ENCODE measurements at places on chromosomes 11 and 22. TPM values are rescaled to one million over a fixed set of nuclear protein-coding genes. Genes with fewer than 3 reads are reported as not detected.

- no peak for DNase-seq
These were observed 90.8 kb upstream of the TMEM45B start for GRCh38 chr11:129724866-129725265.

SLC35F2 gene
- 4.0 TPM for total RNA-seq

GRCh38 chr11:47946682-47947559 is 33.4 kb upstream of the PTPRJ start:
- peak; percentile 77 for DNase-seq

TOM1 gene
- 114 TPM for total RNA-seq

DNA sequence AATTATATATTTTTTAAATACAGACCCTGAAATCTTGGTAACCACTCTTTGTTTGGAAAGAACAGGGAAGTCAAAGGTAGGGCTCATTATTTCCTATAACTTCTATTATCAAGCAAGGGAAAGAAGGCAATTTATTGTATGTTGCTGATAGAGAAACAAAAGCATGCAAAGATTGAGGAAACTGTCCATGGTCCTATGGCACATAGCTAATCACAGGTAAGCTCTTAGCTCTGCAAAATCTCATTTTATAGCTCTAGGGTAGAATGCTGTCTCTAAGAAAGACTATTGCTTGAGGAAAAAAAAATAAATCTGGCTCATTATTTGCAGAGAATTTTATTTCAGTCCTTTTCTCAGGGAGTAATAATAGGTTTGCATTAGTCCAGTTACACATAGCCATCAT is 7.4 kb upstream of the GUCY1A2 start:
- no peak for DNase-seq

GRCh38 chr11:66974724-66975404 is at the start of gene C11orf86:
Gene C11orf86 (plus strand): TSS chr11:66975304. CDS start chr11:66975363, 59 bp downstream.
- DNase-seq = no peak

GAL gene
- not detected for total RNA-seq

PTGDR2 gene
- 2.4 TPM for total RNA-seq

SERPING1 gene
- total RNA-seq = 574 TPM

PANX3 gene
- not detected for total RNA-seq

DNA sequence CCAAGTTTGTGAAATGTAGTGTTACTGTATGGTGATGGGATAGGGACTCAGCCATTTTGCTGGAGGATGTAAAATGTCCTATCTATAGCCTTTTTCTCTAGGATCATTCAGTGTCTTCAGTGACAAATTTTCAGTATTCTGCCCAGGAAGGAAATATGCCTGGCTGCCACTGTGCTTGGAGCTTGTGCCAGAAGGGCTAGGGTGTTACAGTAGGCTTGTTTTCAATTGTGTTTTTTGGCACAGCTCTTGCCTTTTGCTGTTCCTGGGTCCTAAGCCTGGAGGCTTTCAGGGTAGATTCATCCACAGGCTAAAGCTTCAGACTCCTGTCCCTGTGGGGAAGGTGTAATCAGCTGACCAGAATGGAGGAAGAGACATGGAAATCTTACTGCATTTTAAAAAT is 22.0 kb upstream of the PHOX2A start:
- DNase-seq = no peak

DNA sequence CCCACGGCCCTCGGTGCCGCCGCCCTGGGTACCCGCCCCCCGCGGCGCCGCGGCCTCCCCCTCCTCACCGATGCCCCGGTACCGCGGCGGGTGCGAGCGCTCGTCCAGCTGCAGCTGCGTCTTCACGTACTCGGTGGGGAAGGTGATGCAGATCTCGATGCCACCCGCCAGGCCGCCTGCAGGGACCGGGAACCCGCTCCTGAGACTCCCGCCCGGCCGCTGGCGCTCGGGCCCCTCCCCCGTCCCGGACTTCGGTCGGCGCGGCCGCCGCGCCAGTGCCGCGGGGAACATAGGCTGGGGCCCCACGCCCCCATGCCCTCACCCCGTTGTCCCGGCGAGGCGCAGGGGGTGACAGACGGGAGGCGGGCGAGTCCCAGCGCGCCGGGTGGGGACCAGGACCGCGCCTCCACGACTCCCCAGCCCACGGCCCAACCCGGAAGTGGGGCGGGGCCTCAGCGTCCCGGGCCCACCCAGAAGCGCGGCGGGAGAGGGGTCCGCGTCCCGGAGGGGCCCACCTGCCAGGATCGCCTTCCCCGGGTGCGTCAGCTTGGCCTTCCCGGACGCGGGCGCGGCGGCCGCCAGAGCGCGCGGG is 375 bp downstream of the SLC25A1 start:
- DNase-seq = no peak

DNA sequence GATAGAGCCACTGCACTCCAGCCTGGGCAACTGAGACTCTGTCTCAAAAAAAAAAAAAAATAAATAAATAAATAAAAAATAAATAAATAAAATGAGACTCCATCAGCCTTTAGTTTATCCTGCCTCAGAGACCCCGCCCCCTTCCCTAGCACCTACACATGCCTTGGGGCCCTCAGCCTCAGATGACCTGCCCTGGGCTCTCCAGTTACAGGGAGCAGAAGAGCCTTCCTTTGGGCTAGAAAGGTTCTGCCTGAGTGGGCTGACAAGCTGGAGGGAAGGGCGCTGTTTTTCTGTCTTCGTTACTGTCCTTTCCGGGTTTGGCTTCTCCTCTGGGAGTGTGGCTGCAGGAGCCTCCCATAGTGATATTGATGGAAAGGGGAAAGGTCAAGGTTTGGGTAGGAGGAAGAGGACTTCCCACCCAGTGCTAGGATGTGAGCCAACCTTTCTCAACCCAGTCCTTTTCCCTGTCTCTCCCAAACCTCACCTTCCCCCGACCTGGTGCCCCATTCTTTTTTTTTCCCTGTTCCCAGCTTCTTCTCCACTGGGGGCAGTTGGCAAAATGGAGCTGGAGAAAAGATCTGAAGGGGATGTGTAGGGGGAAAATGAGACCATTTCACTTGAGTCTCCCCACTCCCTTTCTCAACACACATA is 1.5 kb upstream of the SF3B2 start:
- no peak for DNase-seq

GRCh38 chr11:66279092-66279734 is 1.2 kb downstream of the CNIH2 start:
- no peak for DNase-seq

DNA sequence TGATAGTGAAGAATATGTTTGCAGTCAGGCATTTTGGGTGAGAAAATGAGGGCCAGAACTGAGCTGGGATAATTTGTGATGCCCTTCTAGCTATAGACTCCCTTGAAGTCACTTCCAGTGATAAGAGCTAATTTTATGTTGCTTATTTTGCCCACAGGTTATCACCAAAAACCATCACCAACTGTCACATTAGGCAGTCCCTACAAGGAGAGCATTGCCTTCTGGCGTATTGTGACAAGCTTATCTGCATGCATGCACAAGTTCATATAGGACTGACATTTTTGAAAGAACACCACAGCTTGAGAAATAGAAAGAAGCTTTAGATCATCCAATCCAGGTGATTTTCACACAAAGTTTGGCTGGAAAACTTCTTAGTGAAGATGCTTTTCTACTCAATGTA is 735.3 kb upstream of the RAG2 start:
- no peak for DNase-seq

PRRG4 gene
- 26.7 TPM for total RNA-seq

DNA sequence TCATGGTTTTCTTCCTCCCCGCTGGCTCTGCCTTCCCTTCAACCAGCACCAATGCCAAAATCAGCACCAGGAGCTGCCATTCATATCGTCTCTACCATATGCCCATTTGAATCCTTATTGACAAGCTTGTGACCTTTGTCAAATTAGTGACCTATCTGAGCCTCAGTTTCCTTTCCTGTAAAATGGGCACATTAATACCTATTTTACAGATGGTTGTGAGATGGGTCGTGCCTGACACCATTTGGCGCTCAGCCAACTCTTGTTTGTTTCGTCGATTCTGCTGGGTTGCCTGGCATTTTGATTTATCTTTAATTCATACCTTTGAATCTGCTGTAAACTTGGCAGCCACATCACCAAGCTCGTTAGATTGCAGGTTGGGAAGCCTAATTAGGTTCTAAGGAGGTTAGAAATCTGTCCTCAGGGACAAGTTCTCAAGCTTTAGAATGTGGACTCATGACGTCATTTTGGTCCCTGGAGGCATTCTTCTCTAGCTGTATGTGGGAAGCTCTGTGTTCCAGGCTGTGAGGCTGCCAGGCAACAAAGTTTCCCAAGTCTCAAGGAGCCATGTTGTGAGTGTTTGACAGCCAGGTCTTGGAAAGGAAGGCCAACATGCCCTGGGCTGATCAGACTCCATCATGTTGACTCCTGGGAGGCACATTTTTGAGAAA is 61.0 kb downstream of the RPS6KA4 start:
- no peak for DNase-seq

- no peak for DNase-seq
These were observed 107.5 kb downstream of the PKNOX2 start for GRCh38 chr11:125272092-125272491.

CFL1 gene
- 881 TPM for total RNA-seq

ASRGL1 gene
- total RNA-seq = 8.7 TPM

- no peak for DNase-seq
These were observed 15.6 kb upstream of the LYVE1 start for GRCh38 chr11:10584071-10584501.

- no peak for DNase-seq
These were observed 418 bp downstream of the ACO2 start for GRCh38 chr22:41469218-41469851.

ELFN2 gene
- total RNA-seq = 0.30 TPM

- DNase-seq = no peak
These were observed 31.4 kb downstream of the PAK1 start for GRCh38 chr11:77442394-77443053.

EXPH5 gene
- total RNA-seq = 4.2 TPM

DEUP1 gene
- total RNA-seq = 0.84 TPM

CEND1 gene
- not detected for total RNA-seq

DNA sequence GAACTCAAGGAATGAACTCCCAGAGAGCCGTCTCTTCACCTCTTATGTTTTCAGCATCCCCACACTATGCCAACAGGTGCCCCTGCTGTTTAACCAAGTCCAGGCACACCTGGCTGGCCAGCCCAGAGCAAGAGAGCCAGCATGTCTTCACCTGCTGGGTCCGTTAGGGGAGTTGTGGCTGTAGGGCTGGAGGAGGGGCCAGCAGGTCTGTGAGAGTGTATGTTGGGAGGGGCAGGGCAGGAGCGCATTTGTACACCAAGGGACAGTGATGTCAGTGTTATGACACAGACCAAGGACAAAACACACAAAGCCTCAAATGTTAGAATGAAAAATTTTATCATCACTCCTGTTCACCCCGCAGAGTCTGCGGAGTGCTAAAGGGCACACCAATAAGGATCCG is 5.8 kb downstream of the PATZ1 start:
- DNase-seq = no peak

PHRF1 gene
- total RNA-seq = 27.1 TPM

KCNJ1 gene
- not detected for total RNA-seq

DNA sequence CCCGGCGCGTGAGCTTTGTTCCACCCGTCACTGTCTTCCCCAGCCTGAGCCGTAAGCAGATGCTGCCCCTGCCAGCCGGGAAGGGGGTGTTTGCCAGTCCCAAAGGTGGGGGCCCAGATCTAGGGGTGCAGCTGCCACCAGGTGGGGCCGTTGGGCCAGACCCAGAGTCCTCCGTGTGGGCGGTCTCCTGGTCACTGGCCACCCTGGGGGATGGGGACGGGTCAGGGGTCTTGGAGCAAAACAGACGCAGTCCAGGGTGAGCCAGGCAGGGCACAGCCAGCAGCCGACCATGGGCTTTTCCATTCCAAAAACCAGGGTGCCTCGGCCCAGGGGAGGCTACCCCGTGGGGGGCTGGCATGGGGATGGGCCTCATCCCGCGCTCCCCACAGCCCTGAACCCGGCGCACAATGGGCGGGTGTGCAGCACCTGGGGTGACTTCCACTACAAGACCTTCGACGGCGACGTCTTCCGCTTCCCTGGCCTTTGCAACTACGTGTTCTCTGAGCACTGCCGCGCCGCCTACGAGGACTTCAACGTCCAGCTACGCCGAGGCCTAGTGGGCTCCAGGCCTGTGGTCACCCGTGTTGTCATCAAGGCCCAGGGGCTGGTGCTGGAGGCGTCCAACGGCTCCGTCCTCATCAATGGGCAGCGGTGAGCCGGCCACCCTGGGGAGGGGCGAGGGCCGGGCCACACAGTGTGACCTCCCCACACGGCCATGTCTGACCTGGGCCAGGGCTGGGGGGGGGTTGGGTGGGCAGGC is 3.5 kb downstream of the MUC5B start:
- no peak for DNase-seq

POU2AF1 gene
- not detected for total RNA-seq

DNA sequence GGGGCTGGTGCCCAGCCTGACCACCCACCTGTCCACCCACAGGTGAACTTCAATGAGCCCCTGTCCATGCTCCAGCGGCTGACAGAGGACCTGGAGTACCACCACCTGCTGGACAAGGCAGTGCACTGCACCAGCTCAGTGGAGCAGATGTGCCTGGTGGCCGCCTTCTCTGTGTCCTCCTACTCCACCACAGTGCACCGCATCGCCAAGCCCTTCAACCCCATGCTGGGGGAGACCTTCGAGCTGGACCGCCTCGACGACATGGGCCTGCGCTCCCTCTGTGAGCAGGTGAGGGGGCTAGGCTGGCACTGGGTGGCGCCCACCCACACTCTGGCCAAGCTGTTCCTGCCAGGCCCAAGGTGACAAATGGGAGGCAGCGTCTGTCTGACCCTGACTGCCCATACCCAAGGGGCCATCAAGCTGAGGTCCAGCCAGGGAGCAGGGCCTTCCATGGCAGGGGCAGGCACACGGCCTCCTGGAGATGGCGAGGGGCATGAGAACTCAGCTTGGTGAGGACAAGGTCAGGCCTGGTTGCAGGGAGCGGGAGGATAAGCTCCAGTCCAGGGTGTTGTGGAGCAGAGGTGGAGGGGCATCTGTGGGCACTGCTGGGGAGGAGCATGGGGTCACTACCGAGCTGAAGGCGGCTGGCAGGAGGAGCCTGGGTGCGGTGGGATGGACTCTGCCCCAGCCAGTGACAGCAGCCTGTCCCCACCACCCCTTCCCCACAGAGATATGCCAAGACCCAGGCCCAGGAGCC is 77.7 kb downstream of the MORC2 start:
- no peak for DNase-seq

P2RX6 gene
- 0.66 TPM for total RNA-seq

- DNase-seq = no peak
These were observed 121.0 kb upstream of the FGF3 start for GRCh38 chr11:69940246-69940610.

- no peak for DNase-seq
These were observed 3.4 kb downstream of the RAB1B start for GRCh38 chr11:66271816-66272215.

LMO2 gene
- 37.4 TPM for total RNA-seq

KCNJ11 gene
- 3.3 TPM for total RNA-seq

GRCh38 chr22:17083811-17084441 is 874 bp upstream of the IL17RA start:
- no peak for DNase-seq

DNA sequence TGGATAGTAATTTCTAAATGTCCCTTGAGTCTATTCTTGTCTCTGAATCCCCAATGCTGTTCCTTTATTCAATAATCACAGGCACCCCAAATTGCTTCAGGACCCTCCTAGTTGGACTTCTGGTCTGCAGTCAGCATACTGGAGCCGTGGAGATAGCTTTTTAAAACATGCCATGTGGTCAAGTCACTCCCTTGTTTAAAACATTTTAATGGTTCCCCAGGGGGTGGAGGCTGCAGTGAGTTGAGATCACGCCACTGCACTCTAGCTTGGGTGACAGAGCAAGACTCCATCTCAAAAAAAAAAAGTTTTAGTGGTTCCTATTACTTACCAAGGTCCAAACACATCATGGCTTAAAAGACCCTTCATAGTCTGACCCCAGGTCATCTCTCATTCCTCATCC is 220.3 kb downstream of the ADAMTS15 start:
- DNase-seq = no peak
